ENCODE measurements at places on chromosomes 2 and 18.

DNA sequence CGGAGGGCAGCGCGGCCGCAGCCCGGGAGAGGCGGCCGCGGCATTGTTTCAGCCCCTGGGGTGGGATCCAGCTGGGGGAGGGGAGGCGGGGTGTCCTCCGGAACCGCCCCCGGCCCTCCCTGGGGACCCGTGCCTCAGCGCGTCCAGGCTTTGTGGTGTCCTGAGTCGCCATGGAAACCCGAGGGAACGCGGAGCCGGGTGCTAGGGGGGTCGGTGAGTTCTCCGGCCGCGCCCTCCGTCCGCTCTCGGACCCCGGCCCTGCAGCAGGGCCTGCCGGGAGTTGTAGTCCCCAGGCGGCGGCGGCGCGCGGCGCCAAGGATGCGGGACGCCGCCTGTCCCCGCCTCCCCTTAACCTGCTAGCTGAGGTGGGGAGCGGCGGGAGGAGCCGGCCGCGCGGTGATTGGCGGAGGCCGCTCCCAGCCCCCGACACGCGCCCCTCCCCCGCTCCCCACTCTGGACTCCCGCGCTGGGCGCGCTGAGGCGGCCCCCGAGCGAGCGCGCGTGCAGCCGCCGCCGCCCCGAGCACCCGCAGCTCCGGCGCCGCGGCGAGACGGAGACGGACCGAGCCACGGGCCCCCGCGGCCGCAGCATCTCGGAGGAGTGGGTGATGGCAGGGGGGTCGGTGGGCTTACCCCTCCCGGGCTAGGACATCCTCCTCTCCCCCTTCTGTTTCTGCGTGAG, at the start of gene DPYSL5:
DPYSL5 (plus strand) TSS at position 478 of the 681 bp plus-strand sequence. CDS start 50,368 bp downstream, outside the sequence.
- H3K27me3 ChIP-seq, result peaks cover 81% of the 10 kb centered on the region
- DNase-seq, result no peak
- H3K27ac ChIP-seq, result no peak within 1 kb of the TSS
- peaks cover 29% of the 10 kb centered on the region for H3K4me1 ChIP-seq
- peak within 1 kb of the TSS; percentile 19 for H3K4me3 ChIP-seq

DNA sequence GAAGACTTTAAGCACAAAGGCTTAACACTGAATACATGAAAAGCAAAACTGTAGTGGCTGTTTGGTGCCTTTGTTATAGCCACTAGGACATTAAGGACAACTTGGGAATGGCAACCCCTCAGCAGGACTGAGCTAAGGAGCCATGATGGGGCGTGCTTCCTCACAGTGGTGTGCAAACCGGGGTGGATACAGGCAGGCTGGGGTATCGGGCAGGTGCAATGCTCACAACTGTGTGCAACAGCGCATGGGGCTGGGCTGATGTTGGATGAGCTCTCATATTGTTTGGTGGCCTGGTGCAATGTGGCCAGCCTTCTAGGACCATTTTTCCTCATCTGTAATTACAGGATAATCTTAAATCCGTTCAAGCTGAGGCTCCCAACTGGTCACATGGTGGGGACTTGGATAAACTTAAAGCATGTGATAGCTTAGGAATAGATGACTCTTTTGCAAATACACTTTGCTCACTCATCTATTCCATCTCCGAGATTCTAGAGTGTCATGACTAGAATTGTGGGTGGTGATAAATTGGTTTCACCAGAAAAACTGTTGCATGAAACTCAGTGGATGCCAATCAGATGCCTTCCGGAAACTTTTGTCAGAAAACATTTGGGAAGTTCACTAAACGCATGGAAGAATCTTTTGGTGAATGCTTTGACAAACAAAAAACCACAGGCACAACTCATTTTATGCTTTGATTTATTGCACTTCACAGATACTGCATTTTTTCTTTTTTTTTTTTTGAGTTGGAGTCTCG, 116.5 kb downstream of the PXDN start:
- no peak for DNase-seq
- H3K4me3 ChIP-seq, result no peak overlapping the region
- no peak overlapping the region for H3K27ac ChIP-seq
- H3K4me1 ChIP-seq, result peaks cover 14% of the 10 kb centered on the region
- no peaks in the 10 kb centered on the region for H3K36me3 ChIP-seq
- H3K27me3 ChIP-seq, result no peaks in the 10 kb centered on the region

DNA sequence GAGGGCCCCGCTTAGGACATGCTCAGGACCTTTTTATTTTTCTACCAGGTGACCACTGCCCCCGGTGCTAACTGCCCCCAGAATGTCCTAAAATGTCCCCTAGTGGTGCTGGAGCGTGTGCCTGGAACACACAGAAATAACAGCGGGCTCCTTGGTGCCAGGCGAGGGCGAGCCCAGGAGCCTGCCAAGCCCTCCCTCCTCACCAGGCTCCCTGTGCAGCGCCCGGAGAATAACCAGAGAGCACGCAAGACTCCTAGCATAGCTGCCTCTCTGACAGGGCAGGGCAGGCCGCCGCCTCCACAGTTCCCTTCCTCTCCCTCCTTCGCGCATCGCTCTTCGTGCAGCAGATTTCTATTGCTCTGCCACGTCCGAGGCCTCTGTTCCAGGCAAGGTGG, 84.3 kb upstream of the ZNF516 start:
- DNase-seq, result no peak
- H3K36me3 ChIP-seq, result no peaks in the 10 kb centered on the region
- no peak overlapping the region for H3K27ac ChIP-seq
- H3K4me1 ChIP-seq, result no peaks in the 10 kb centered on the region
- H3K4me3 ChIP-seq, result no peak overlapping the region
- H3K27me3 ChIP-seq, result peaks cover 8% of the 10 kb centered on the region

DNA sequence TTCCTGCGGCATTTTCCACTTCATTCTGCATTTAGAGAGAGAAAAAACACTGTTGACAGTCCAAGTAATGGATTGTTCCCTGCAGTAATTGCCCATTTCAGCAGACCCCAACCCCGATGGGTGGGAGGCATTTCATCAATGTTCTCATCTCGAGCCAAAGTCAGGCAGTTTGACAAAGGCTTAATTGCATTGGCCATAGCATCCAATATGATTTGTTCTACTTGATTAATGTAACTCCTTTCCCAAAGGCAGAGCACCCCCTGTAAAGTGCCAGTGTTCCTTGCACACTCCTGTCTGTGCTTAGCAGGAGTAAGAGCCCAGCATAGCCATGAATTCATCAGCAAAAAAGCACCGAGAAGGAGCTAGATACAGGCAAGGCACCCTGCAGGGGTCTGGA, 174.4 kb downstream of the SEPTIN10 start:
- no peak overlapping the region for H3K27ac ChIP-seq
- no peak for DNase-seq
- no peak overlapping the region for H3K4me3 ChIP-seq
- no peaks in the 10 kb centered on the region for H3K4me1 ChIP-seq
- no peaks in the 10 kb centered on the region for H3K36me3 ChIP-seq
